ENCODE measurements at places on chromosomes 5 and 9.

DNA sequence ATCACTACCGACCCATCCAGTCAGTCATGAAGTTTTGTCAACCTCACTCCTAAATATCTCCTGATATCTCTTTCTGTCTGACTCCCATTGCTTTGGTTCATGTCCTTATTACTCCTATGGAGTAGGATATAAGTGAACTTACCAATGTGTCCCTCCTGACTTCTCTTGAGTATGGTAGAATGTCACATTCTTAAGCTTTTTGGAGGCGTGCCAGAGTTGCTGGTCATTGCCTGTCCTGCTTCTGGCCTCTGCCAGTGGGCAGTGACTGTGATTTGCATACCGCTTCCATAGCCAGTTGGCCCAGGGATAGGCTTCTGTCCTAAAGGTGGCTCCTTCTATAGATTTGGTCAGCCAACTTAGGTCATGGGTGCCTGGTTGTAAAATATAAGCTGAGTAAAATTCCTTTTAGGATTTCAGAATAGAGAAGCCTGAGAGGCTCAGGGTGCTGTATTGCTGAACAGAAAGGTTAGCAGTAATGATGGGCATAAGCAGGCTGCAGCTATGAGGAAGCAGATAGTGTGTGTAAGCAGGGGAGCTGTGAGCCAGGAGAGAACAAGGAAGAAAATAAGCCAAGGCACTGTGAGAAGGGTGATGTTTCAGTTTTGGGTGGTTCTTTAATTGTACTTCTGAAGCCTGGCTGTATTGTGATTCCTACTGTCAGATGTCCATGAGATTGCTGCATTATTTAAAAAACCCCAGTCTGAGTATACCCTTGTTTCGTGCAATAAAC is 16.1 kb upstream of the MARCHF3 start:
- no peak for DNase-seq

DNA sequence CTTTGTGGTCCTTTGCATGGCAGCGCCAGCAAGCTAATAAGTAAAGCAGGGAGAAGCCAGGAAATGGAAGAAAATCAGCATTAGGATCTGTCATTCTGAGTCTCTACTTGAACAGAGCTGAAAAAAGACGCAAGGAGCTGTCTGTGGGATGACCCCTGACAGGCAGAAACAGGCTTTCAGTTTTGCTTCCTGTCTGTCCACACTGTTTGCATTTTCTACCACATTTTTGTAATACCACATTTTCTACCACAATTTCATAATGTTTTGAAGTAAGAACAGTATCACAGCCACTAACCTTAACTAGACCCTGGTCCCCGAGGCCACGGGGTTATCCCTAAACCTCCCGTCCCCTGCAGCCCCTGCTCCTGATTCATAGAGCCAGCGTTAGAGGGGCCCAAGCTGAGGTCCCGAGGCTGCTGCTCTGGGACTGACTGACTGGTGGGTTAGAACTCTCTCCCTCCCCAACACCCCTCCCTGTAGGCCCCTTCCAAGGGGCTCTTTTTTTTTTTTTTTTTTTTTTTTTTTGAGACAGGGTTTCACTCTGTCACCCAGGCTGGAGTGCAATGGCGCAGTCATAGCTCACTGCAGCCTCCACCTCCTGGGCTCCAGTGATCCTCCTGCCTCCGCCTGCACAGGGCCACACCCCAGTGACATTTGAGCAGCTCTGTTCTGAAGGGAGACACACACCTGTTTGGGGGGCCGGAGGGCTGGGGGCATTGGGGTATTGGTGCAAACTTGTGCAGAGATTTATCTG is 4.0 kb upstream of the CLIC3 start:
- DNase-seq: no peak

DNA sequence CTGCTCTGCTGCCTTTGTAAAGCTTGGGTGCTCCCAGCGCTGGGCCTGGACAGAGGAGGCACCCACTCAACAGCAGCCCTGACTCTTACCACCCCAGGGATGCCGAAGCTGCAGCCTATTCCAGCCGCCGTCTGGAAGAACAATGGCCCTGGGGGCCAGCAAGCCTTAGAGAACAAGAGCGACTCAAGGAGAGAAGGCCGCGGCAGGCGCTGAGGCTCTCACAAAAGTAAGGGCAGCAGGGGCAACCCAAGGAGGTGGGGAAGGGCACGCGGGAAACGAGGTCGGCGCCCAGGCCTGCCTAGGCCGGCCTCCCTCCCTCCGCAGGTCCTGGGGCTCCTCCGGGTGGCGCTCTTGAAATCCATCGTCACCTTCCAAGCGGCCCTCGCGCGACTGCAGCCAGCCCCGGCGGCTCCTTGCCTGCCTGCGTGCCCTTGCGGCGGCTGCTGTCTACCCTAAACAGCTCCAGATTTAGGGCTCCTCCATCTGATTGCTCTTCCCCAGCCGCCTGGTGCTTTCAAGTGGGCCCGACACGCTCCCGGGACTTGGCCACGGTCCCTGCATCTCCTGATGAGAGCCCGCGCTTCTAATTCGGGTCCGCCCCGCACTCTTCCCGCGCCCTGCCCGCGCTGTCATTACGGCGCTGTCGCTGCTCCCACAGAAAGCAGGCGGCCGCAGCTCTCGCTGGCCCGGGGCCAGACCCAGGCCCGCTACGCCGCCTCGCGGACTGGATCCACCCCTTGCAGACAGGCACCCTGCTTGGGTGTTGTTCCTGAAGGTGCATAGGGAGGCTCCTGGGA is 213.3 kb downstream of the SEMA6A start:
- DNase-seq: no peak

DNA sequence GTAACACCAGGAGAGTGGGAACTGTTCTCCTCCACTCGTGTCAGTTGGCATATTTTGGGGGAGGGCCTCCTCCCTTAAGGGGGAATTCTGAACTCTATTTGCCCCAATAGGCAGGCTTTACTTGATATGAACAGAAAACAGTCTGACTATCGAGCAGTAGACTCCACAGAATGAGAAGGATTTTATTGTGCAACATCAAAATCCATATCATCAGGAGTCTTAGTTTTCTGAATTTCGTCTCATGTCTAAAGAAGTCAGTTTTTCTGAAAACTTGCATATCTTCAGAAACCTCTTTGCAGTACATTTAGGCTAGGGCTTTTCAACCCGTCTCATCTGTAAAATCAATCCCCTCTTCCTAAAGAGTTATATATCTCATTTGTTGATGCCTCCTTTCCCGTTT is 96.2 kb downstream of the AUH start:
- DNase-seq: no peak

DNA sequence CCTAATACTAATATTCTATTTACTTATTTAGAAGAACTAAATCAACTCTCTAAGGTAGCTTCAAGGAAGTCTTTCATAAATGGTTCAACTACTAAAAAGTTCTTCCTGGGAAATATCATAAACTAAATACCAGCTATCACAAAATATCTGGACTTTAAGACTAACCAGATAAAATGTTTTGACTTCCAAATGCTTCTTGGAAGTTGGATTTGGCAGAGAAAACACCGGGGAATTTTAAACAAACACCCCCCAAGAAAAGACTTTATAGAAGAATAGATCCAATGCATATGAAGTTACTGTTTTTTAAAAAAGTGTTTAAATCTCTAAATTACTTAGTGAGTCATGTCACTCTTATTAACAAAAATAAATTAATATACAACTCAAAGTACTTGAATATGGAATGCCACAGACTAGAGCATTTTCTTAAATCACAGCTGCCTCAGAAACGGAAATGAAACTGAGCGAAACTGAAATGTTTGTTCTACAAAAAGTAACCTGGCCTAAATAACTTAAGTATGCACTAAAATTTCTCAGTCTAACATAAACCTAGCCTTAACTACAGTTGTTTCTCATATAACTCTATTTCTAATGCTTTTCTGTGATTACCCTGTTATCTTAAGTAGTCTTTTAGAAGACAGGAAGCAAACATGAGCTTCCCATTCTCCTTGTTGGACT is 6.8 kb downstream of the ABCA1 start:
- no peak for DNase-seq

GRCh38 chr5:111976705-111977435 is 219.9 kb upstream of the NREP start:
- no peak for DNase-seq

DNA sequence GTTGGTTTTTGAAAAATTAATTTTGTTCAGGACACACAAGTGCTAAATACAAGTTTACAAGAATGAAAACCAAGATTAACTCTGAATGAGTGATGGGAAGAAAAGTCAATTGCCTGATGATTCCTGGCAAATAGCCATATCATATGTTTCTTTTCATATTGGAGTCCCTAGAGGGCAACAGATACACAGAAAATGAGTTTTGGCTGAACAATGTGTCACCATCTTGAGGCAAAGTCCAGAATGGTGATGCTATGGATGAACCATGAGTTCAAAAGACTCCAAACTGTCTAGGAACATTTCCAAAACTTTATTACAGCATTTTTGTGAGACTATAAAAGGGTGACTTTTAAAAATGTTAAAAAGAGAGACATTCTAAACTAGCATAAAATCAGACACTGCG is 382.9 kb downstream of the TMEM161B start:
- DNase-seq: no peak

DNA sequence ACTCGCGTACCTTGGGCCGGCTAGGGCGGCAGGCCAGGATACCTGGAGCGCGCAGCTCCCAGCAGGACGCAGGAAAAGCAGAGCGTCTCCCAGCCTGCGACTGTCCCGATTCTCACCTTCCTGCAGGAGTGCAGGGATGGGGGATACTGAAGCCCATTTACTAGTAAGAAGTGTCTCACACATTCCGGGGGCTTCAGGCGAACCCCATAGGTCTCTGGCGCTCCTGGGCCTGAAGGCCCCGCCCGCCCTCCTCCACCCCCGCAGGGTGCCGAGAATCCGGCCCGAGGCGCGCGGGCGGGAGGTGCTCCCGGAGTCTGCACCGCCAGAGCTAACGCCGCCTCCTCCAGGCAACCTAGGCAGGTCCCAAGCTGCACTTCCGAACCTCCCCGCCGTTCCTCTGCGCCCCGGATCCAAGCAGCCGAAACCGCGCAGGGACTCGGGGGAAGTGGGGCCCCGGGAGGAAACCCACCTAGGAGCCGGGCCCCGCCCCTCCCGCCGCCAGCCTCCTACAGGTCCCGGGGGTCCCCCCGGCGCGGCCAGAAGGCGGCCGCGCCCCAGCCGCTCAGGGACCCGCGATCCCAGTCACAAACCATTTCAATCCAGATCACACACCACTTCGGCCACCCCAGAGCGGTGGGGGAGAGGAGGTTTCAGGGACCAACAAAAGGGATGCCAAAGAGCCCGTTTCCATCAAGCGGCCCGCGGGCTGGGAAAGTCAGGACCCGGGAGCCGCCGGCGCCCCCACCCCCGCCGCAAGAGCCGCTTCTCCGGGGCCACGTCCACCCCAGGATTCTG is 1.2 kb downstream of the ROR2 start:
- no peak for DNase-seq

- no peak for DNase-seq
Measured at GRCh38 chr9:82882138-82882537, 180.8 kb downstream of the RASEF start.

GRCh38 chr9:12816656-12817101 is 41.9 kb downstream of the LURAP1L start:
- DNase-seq: no peak

DNA sequence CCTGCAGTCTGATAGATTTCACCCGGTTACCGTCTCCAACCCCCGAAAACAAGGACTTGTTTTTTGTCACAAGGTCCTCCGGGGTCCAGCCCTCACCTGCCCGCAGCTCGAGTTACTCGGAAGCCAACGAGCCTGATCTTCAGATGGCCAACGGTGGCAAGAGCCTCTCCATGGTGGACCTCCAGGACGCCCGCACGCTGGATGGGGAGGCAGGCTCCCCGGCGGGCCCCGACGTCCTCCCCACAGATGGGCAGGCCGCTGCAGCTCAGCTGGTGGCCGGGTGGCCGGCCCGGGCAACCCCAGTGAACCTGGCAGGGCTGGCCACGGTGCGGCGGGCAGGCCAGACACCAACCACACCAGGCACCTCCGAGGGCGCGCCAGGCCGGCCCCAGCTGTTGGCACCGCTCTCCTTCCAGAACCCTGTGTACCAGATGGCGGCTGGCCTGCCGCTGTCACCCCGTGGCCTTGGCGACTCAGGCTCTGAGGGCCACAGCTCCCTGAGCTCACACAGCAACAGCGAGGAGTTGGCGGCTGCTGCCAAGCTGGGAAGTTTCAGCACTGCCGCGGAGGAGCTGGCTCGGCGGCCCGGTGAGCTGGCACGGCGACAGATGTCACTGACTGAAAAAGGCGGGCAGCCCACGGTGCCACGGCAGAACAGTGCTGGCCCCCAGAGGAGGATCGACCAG is 121.3 kb downstream of the DAB2IP start:
- DNase-seq: no peak

DNA sequence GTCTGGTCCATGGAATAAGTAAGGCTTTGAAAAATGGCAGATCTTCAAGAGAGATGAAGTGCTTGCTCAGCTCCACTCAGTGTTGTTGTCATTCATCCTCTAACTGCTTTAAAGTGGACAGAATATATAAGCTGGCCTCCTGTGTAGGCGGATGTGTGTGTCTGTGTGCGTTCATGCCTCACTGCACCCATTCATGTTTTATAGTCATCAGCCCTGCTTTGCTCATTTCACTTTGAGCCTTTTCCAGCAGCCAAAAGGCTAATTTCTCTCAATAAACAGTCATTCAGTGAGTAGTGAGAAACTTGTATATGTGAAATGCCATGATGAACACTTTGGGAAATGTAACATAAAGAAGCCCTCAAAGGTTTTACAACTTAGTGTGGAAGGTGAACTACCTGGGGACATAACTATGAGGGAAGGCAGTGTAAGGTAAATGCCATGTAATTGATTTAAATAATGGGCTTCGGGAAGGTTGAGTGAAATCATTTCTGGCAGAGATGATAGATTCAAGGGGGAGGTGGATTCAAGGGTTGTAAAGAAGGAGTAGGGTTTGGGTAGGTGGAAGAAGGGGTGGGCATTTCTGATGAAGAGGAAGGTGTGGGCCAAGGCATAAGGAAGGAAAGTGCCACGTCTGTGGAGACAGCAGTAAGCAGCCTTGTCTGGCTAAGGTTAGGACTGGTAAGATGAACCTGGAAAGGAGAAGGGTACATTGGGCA is 15.7 kb downstream of the TTC23L start:
- no peak for DNase-seq

DNA sequence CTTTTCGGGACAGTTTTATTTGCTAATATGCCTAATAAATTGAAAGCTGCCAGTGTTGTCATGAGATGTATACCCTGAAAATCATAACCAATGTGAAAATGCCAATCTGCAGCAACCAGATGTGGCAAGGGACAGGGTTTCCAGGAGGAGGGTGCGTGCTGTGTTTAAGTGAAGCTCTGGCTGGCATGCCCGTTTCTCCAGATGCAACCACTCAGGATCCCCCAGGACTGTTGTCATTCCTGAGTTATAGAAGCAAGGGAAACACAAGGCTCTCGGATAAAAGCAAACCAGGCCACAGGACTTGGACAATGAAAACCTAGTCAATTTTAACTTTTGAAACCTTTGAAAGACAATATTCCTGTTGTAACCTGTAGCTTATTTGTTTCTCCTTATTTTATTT is 360.2 kb downstream of the SLIT3 start:
- DNase-seq: no peak

Data from stimulated activated CD4-positive, alpha-beta T cell treated with anti-CD3 and anti-CD28 coated beads, Interleukin-2, amount 100 ng/mL, for 48 hours (primary cell).